ENCODE measurements at places on chromosomes 4 and X. TPM values are rescaled to one million over a fixed set of nuclear protein-coding genes. Genes with fewer than 3 reads are reported as not detected.

Gene XAGE1A
- not detected for total RNA-seq

Gene TNIP3
- total RNA-seq: 0.26 TPM

Gene AKAP14
- total RNA-seq: not detected

Gene POLN
- total RNA-seq: 5.1 TPM

Gene DOK7
- 0.20 TPM for total RNA-seq

Gene XAGE1B
- total RNA-seq: not detected
